ENCODE measurements at places on chromosomes 1 and 21.

- no peak overlapping the region for H3K27ac ChIP-seq
- no peaks in the 10 kb centered on the region for H3K36me3 ChIP-seq
- H3K27me3 ChIP-seq, result no peaks in the 10 kb centered on the region
- no peak for DNase-seq
- H3K4me1 ChIP-seq, result peaks cover 13% of the 10 kb centered on the region
- no peak overlapping the region for H3K4me3 ChIP-seq
Measured at GRCh38 chr1:96515925-96516324, 205.7 kb upstream of the PTBP2 start.

GRCh38 chr1:217109928-217110327 lies 386.7 kb upstream of the ESRRG start:
- no peaks in the 10 kb centered on the region for H3K27me3 ChIP-seq
- DNase-seq, result no peak
- no peak overlapping the region for H3K27ac ChIP-seq
- H3K36me3 ChIP-seq, result no peaks in the 10 kb centered on the region
- H3K4me1 ChIP-seq, result no peaks in the 10 kb centered on the region

- H3K4me3 ChIP-seq, result no peak overlapping the region
- no peak overlapping the region for H3K27ac ChIP-seq
- no peaks in the 10 kb centered on the region for H3K4me1 ChIP-seq
Measured at GRCh38 chr21:26851109-26851944, 6.1 kb upstream of the ADAMTS1 start.

GRCh38 chr1:181497870-181498269 lies 14.6 kb downstream of the CACNA1E start:
- no peak overlapping the region for H3K27ac ChIP-seq
- H3K36me3 ChIP-seq, result no peaks in the 10 kb centered on the region
- no peak overlapping the region for H3K4me3 ChIP-seq
- H3K4me1 ChIP-seq, result no peaks in the 10 kb centered on the region
- H3K27me3 ChIP-seq, result no peaks in the 10 kb centered on the region

DNA sequence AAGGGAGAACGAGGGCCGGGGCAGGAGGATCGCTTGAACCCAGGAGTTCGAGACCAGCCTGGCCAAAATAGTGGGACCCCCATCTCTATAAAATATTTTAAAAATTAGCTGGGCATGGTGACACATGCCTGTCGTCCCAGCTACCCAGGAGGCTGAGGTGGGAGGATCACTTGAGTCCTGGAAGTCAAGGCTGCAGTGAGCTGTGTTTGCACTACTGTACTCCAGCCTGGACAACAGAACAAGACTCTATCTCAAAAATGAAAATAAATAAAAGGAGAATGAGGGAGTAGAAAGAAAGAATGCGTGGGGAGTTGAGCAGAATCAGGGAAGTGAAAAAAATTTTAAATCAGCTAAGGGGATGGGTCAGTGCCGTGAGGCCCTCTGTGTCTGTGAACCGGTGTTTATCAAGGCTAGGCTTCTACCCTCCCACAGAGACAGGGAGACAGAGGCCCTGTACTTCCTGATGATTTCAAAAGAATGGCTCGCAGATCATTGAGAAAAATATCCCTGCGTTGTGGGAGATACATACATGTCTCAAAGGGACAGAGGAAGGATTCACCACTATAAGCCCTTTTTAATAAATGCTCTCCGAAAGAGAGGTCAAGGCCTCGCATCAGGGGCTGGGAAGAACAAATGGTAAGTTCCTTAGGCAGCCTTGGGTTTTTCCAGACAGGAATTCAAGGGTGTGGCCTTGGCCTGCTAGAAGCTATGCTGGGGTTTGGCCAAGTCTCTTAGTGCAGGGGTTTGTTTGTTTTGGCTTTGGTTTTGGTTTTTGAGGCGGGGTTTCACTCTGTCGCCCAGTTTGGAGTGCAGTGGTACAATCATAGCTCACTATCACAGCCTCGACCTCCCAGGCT lies 20.7 kb downstream of the IL10RB start:
- DNase-seq, result peak; percentile 67
- H3K27me3 ChIP-seq, result no peaks in the 10 kb centered on the region
- no peak overlapping the region for H3K4me3 ChIP-seq
- peaks cover 9% of the 10 kb centered on the region for H3K36me3 ChIP-seq
- peaks cover 16% of the 10 kb centered on the region for H3K4me1 ChIP-seq
- H3K27ac ChIP-seq, result peak overlapping the region; percentile 29

GRCh38 chr21:15206514-15206913 lies 141.7 kb upstream of the NRIP1 start:
- H3K27me3 ChIP-seq, result no peaks in the 10 kb centered on the region
- H3K4me1 ChIP-seq, result no peaks in the 10 kb centered on the region
- H3K4me3 ChIP-seq, result no peak overlapping the region

GRCh38 chr1:193448682-193449461 lies 262.5 kb upstream of the B3GALT2 start:
- no peak overlapping the region for H3K27ac ChIP-seq
- no peak overlapping the region for H3K4me3 ChIP-seq
- no peaks in the 10 kb centered on the region for H3K4me1 ChIP-seq
- DNase-seq, result no peak
- no peaks in the 10 kb centered on the region for H3K36me3 ChIP-seq

DNA sequence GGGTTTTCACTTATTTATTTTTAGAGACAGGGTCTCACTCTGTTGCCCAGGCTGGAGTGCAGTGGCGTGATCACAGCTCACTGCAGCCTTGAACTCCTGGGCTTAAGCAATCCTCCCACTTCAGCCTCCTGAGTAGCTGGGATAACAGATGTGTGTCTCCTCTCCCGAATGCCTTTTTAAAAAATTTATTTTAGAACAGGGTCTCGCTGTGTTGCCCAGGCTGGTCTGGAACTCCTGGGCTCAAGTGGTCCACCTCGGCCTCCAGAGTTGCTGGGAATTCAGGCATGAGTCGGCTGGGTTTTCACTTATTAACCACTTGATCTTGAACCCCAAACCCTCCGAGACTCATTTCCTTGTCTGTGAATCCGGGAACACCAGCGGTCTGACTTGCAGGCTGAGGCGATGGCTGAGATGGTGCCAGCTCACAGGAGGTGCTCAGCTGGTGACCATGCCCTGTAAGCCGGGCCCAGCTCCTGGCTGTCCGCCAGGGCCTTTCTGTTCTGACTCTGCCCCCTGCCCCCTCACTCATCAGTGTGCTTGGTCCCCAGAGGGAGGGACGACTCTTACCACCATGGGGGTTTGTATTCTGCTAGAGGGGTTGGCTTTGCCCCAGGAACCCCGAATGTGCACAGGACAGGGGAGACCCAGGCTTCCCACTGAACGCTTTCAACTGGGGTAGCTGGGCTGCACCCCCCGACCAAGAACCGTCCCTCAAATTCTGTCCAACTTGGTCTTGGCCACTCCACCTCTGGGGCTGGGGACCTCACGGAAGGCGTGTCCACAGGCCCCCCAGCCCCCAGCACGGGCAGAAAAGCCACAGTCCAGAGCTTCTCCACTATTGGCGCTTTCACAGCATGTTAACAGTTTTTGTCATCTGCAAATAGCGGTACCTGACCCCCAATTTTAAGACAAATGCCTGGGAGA lies 22.5 kb downstream of the MMEL1 start:
- no peaks in the 10 kb centered on the region for H3K27me3 ChIP-seq
- peak; percentile 69 for DNase-seq
- no peak overlapping the region for H3K27ac ChIP-seq

DNA sequence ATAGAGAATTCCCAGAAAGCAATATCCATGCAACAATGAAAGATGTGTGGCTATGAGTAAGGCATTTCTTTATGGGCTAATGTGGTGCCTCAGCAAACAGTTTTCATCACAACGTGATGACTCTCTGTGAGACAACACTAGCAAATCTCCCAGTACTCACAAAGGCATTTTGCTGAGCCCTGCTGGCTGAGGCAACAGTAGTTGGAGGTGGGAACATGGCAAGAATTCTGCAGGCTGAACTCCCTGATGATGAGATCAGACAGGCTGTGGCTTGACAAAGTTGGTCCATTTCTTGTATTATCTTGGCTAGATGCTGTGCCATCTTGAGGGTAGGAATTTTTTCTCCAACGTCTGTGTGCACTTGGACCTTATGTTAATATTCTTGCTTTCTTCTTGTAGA lies 24.6 kb downstream of the PROX1 start:
- no peak overlapping the region for H3K27ac ChIP-seq
- DNase-seq, result no peak
- no peaks in the 10 kb centered on the region for H3K27me3 ChIP-seq
- H3K36me3 ChIP-seq, result no peaks in the 10 kb centered on the region
- no peaks in the 10 kb centered on the region for H3K4me1 ChIP-seq
- H3K4me3 ChIP-seq, result no peak overlapping the region

DNA sequence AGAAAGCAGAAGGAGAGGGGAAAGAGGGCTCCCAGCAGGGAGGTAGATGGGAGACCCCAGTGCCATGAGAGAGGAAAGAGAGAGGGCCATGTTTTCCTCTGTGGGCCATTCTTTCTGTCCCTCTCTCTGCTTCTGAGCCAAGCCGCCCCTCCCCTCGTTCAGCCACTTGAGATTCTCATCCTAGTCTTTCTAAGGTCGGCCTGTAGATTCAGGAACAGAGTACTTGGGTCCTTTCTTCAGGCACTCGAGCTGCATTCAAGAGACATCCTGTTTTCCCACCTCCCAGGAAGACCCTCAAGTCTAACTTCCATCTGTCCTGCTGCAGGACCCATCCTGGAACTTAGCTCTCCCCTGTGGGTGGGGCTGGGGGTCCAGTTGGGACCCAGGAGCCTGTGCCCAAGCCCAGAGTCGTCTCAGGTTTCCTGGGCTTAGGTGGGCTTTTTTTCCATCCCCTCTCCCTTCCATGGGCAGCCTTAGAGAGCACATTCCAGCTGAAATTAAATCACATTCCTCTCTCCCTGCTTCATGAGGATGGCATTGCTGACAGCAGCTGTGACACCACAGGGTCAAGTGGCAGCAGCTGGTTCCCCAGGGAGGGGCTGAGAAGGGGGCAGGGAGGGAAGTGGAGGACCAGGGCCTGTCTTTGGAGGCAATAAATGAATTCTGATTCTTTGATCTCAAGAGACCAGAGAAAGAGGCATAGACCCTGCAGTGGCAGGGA lies 13.0 kb downstream of the NES start:
- no peak for DNase-seq
- no peaks in the 10 kb centered on the region for H3K27me3 ChIP-seq
- no peaks in the 10 kb centered on the region for H3K36me3 ChIP-seq
- H3K4me3 ChIP-seq, result no peak overlapping the region
- H3K4me1 ChIP-seq, result peaks cover 78% of the 10 kb centered on the region

DNA sequence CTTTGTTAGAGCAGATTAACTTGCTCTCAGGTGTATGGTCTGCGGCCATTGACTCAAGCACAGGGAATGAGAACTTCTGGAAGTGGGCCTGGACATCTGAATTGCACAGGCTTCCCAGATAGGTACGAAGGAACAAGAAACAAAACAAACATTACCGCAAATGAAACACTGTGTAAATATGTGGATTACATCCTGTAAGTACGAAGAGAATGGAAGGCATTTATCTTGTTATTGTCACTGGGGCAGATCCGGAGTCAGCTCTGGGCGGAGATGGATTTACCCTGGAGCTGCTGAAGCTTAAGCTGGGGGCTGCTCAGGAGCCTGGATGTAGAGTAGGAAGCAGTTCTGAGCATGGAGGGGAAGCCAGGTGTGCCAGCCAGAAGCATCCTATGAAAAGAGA lies 6.8 kb downstream of the HES2 start:
- H3K4me1 ChIP-seq, result no peaks in the 10 kb centered on the region
- H3K27me3 ChIP-seq, result peaks cover 9% of the 10 kb centered on the region
- no peak overlapping the region for H3K4me3 ChIP-seq
- no peak for DNase-seq
- H3K36me3 ChIP-seq, result no peaks in the 10 kb centered on the region

GRCh38 chr1:185156288-185156853 lies 382 bp downstream of the TRMT1L start:
- H3K4me3 ChIP-seq, result peak overlapping the region; percentile 79
- H3K36me3 ChIP-seq, result no peaks in the 10 kb centered on the region
- H3K27ac ChIP-seq, result peak overlapping the region; percentile 96
- DNase-seq, result no peak

GRCh38 chr1:52482326-52483004 lies 70.4 kb downstream of the TUT4 start:
- H3K36me3 ChIP-seq, result no peaks in the 10 kb centered on the region
- H3K4me3 ChIP-seq, result no peak overlapping the region
- no peaks in the 10 kb centered on the region for H3K27me3 ChIP-seq
- no peak overlapping the region for H3K27ac ChIP-seq
- H3K4me1 ChIP-seq, result peaks cover 6% of the 10 kb centered on the region

DNA sequence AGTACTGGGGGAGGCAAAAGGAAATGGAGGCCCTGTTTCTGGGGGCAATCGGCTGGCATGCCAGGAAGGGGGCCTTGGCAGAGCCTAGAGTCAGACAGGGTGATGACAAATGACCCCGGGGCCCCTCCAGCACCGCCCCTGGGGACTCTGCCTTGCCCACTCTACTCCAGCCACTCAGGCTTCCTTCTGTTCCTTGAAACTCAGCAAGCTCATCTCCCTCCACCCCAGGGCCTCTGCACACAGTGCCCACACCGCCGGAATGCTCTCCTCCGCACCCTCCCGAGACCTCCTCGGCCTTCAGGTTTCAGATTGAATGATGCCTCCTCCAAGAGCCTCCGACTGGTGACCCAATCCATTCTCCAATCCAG lies 122.5 kb upstream of the ZBTB40 start:
- H3K27ac ChIP-seq, result no peak overlapping the region
- H3K4me1 ChIP-seq, result peaks cover 19% of the 10 kb centered on the region
- DNase-seq, result no peak
- no peak overlapping the region for H3K4me3 ChIP-seq

DNA sequence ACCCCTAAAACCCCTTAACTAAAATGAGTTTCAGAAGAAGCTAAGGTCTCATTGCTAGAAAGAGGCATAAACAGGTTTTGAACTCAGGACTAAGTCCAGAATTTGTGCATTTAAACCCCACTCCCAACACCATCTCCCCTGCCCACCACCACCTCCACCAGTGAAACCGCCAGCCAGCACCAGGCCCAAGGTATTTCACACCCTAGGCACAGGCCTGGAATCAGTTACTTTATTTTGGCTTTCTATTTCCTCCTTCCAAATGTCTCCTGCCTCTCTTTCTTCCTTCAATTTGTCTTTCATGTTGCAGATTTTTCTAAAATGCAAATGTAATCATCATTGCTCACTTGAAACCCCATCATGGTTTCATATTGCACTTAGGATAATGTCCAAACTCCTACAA lies 1.9 kb upstream of the IPO13 start:
- H3K4me1 ChIP-seq, result peaks cover 22% of the 10 kb centered on the region
- no peaks in the 10 kb centered on the region for H3K27me3 ChIP-seq
- DNase-seq, result no peak
- H3K36me3 ChIP-seq, result no peaks in the 10 kb centered on the region
- no peak overlapping the region for H3K4me3 ChIP-seq

Data from thyroid gland (tissue), 4 donors.